ENCODE measurements at places on chromosomes 2 and 18. TPM values are rescaled to one million over a fixed set of nuclear protein-coding genes. Genes with fewer than 3 reads are reported as not detected.

Gene SERPINB2
- not detected for total RNA-seq

Gene RFTN2
- 16.1 TPM for total RNA-seq

DNA sequence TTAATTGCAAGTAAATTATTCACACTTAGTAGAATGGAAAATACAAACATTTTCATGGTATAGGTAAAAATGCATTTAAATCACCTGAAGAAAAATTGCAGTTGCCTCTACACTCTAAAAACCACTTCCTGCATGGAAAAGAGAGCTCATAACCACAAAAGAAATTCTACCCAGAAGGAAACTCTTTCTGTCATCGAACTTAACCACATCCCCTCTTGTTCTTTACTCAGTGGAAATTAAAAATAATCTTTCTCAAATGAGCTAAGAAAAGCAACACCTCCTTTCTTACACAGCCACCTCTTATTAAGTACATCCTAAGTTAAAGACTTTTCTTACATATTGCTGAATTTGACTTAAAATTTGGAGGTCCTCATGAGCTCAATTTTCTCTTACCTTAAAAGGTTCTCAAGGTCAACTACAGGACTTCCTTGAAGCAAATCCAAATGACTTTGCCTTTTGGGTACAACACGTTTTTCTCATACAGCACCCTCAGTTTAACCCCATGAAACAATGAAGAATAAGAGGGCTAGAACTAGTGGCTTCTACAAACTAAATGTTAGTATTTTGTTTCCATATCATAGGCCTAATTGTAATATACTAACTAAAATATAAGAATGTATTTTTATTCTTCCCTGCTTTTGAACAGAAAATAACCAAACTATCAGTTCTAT lies 109.1 kb upstream of the CRIM1 start:
- H3K36me3 ChIP-seq, result no peaks in the 10 kb centered on the region
- H3K27me3 ChIP-seq, result no peaks in the 10 kb centered on the region
- H3K27ac ChIP-seq, result no peak overlapping the region
- DNase-seq, result no peak
- no peaks in the 10 kb centered on the region for H3K4me1 ChIP-seq

GRCh38 chr2:161147856-161148255 lies 12.4 kb upstream of the TANK start:
- H3K36me3 ChIP-seq, result no peaks in the 10 kb centered on the region
- no peak overlapping the region for H3K4me3 ChIP-seq
- DNase-seq, result no peak
- H3K4me1 ChIP-seq, result no peaks in the 10 kb centered on the region

DNA sequence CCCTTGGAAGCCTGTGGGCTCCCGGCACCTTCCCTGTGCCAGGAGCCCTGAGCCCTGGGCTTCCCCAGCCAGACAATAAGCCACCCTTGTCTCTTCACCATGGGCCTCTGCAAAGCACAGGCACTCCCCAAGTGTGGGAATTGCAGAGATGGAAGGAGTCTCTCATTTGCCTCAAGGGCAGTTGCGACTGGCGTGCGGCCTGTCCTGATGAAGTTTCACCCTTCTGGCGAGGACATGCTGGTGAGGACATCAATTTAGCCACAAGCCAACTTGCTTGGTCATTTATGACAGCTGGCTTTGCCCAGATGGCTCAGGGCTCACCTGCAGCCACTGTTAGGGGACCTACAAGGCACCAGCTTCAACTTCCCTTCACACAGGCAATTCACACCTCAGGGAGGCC lies 180.2 kb downstream of the ANAPC1 start:
- no peak overlapping the region for H3K27ac ChIP-seq
- peaks cover 4% of the 10 kb centered on the region for H3K4me1 ChIP-seq
- no peak for DNase-seq
- H3K27me3 ChIP-seq, result no peaks in the 10 kb centered on the region
- H3K36me3 ChIP-seq, result no peaks in the 10 kb centered on the region
- H3K4me3 ChIP-seq, result no peak overlapping the region

DNA sequence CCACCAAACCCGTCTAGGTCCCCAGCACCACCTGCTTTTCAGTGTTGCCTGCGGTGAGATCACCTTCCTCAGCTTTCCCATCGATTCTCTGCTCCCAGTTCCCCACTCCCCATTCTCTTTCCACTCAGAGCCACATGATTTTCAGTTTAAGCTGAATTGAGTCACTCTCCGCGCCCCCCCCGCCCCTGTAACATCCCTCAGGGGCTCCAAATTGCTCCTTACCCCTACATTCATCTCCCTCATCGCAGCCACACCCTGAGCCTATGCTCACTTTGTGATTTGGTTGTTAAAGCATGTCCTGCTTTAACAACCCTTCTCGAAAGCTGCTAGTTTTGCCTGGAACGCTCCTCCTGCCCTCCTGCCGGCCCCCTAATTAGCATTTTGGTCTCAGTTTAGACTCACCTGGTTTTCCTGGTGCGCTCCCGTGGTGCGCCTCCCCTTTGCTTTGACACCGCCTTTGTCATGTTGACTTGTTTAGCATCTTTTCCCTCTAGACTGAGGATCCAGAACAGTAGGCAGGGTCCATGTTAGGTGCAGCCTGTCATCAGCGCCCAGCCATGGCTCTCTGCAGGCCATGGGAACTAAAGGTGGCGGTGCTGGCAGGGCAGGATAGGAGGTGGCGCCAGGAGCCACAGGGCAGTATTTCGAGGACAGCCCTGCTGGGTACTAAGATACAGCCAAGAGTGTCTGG lies 60.8 kb downstream of the ST3GAL5 start:
- H3K27me3 ChIP-seq, result no peaks in the 10 kb centered on the region
- no peaks in the 10 kb centered on the region for H3K36me3 ChIP-seq
- H3K4me1 ChIP-seq, result no peaks in the 10 kb centered on the region
- H3K27ac ChIP-seq, result no peak overlapping the region
- H3K4me3 ChIP-seq, result no peak overlapping the region

DNA sequence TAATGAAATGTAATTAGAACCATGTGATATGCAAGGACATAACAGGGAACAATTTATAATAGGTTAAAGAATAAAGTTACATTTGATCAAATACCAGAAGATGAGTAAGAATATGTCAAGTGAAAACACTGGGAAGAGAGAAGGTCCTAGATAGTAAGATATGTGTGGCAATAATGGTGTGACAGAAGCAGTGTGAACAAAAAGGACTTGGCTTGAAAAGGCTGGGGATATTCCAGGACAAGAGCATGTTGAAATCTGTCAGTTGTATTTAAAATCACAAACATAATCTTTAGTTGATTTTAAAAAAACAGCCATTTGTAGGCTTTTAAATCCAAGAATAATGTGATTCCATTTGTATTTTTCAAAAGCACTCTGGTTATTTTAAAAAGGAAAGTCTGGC lies 1399.9 kb upstream of the SLC39A10 start:
- no peak for DNase-seq
- no peaks in the 10 kb centered on the region for H3K36me3 ChIP-seq
- no peaks in the 10 kb centered on the region for H3K27me3 ChIP-seq
- H3K4me3 ChIP-seq, result no peak overlapping the region

DNA sequence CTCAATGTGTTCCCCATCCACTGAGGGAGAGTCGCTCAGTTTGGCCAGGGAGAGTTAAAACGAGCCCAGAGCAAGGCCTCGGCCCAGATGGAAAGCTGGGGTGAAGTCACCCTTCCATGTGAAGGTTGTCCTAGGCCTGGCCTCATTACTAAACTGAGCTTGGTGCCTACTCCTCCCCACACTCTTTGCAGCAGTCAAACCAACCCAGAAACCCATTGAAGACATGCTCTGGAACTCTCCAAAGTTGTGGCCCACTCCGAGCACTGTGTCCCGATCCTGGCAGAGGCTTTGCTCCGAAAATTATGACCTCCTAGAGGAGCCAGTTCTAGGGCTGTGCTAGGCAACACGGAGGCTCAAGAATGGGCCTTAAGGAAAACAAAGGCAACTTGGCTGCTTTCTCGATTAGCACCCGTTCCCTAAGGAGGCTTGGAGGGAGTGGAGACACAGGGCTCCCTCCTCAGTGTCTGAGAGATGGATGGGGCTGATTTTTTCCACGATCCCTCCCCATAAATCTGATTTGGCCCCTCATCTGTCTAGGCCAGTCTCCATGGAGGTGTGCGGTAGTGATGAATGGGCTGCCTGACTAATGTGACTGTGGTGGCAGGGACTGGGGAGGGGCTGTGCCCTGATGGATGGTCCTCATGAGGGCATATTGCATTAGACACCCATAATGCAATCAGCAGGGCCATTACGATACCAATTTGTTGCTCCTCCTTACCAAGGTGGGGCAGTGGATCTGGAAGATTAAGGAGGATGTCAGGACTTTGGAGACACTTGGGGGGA lies 11.7 kb upstream of the CYP26B1 start:
- no peak overlapping the region for H3K4me3 ChIP-seq
- H3K27ac ChIP-seq, result no peak overlapping the region
- H3K27me3 ChIP-seq, result no peaks in the 10 kb centered on the region
- H3K36me3 ChIP-seq, result no peaks in the 10 kb centered on the region
- H3K4me1 ChIP-seq, result no peaks in the 10 kb centered on the region

DNA sequence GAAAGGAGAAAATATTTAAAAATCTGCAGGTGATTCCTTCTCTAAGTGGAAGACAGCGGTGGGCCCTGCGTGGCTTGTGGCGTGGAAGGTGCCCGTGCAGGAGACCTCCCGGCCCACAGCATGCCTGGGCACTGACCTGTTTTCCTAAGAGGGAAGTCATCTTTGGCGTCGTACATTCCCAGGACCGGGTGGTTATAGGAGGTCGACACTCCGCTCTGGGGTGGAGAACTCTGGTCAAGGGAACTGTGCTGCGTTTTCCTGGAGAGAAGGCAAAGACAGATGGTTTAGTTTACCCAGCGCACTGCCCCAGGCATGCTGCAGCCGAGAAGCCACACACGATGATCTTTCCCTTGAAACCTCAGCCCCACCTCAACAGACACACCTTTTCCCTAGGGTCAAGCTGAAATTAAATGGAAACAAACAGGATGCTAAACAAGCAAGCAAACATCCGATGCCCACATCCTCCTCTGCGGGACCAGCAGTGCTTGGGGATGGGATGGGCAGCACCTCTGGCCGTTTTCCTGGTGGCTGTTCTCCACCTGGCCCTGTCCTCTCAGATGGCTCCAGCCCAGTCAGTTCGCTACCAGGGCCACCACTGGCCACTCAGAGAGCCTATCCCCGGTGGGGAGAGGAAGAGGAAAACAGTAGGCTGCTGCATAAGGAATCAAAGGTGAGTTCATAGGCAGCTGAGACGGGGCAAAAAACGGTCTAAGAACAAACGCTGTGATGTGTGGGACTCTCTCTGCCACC lies 244.1 kb downstream of the HDAC4 start:
- H3K27ac ChIP-seq, result no peak overlapping the region
- no peak for DNase-seq
- H3K4me1 ChIP-seq, result no peaks in the 10 kb centered on the region
- H3K27me3 ChIP-seq, result no peaks in the 10 kb centered on the region
- H3K36me3 ChIP-seq, result no peaks in the 10 kb centered on the region

Gene GRHL1
- 8.0 TPM for total RNA-seq

Gene LIMS4
- total RNA-seq, result 33.0 TPM

- H3K27ac ChIP-seq, result peak overlapping the region; percentile 73
- peak; percentile 85 for DNase-seq
- no peaks in the 10 kb centered on the region for H3K27me3 ChIP-seq
- H3K4me3 ChIP-seq, result peak overlapping the region; percentile 41
Measured at GRCh38 chr2:241803387-241804325, 5.3 kb upstream of the NEU4 start.

- peaks cover 18% of the 10 kb centered on the region for H3K4me1 ChIP-seq
- H3K27me3 ChIP-seq, result no peaks in the 10 kb centered on the region
- DNase-seq, result no peak
- no peaks in the 10 kb centered on the region for H3K36me3 ChIP-seq
- H3K27ac ChIP-seq, result no peak overlapping the region
Measured at GRCh38 chr18:2901423-2901985, 54.7 kb downstream of the EMILIN2 start.

GRCh38 chr2:25567406-25567805 lies 106.0 kb downstream of the DTNB start:
- no peak overlapping the region for H3K4me3 ChIP-seq
- DNase-seq, result peak; percentile 51
- H3K4me1 ChIP-seq, result peaks cover 12% of the 10 kb centered on the region
- H3K27me3 ChIP-seq, result no peaks in the 10 kb centered on the region
- H3K27ac ChIP-seq, result no peak overlapping the region

DNA sequence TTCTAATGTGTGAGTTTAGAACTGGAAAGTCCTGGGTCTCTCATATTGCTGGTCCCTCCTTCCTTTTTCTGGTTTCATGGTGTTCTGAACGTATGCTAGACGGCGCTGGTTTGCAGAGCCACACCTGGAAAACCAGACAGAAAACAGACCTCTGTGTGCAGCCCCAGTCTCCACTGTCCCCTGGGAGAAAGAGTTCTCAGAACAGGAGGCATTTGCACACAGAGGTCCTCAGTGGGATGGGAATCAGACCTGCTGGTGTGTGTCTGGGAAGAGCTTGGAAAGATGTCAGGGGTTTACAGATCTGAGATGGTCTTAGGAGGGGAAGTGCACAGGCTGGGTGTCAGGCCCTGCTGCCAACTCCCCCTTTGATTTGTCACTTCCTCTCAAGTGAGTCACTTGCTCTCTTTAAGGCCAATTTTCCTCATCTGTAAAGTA lies 14.9 kb upstream of the MBP start:
- H3K4me3 ChIP-seq, result no peak overlapping the region
- H3K27me3 ChIP-seq, result no peaks in the 10 kb centered on the region
- no peak for DNase-seq
- H3K27ac ChIP-seq, result no peak overlapping the region
- peaks cover 6% of the 10 kb centered on the region for H3K4me1 ChIP-seq
- no peaks in the 10 kb centered on the region for H3K36me3 ChIP-seq

GRCh38 chr18:50947899-50948298 lies 19.9 kb upstream of the ELAC1 start:
- no peak overlapping the region for H3K4me3 ChIP-seq
- H3K4me1 ChIP-seq, result no peaks in the 10 kb centered on the region
- DNase-seq, result no peak
- no peaks in the 10 kb centered on the region for H3K36me3 ChIP-seq
- no peak overlapping the region for H3K27ac ChIP-seq

DNA sequence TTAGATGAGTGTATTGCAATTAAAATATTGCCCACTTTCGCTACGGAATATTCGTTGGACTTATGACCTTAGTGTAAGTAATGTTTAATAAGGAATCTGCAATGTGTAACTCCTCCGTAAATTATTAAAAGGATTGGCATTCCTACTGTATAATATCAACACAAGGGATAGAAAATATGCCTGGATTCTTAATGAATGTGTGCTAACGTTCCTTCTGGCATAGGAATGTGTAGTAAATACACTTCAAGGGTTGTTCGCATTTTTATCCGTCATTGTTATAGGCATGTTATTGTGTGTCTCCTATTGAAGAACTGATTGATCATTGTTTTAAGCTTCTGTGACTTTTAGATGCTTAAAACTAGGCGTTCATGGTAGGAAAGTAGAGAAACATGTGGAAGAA lies 134.5 kb downstream of the NEDD4L start:
- no peaks in the 10 kb centered on the region for H3K36me3 ChIP-seq
- no peaks in the 10 kb centered on the region for H3K27me3 ChIP-seq
- no peak overlapping the region for H3K27ac ChIP-seq
- H3K4me3 ChIP-seq, result no peak overlapping the region

DNA sequence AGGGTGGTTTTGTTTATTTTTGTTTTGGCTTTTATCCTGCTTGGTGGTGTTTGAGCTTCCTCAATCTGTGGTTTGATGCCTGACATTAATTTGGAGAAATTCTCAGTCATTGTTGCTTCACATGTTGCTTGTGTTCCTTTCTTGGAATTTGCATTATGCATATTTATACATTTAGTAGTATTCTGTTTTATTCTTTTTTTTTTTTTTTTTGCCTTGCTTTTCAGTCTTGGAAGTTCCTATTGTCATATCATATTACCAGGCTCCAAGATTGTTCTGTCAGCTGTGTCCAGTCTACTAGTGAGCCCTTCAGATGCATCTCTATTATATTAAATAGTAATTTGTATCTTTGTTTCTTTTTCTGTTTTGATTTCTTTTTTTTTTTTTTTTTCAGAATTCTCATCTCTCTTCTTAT lies 77.0 kb downstream of the EPC2 start:
- peaks cover 6% of the 10 kb centered on the region for H3K4me1 ChIP-seq
- no peaks in the 10 kb centered on the region for H3K27me3 ChIP-seq
- DNase-seq, result no peak
